NCI-H146 (cell line): ENCODE measurements at places on chromosomes 16 and 17.

GRCh38 chr17:6109536-6109935 lies 39.4 kb downstream of the WSCD1 start:
- no peak for DNase-seq

- DNase-seq, result no peak
Measured at GRCh38 chr16:85616607-85617321, 3.6 kb downstream of the GSE1 start.

DNA sequence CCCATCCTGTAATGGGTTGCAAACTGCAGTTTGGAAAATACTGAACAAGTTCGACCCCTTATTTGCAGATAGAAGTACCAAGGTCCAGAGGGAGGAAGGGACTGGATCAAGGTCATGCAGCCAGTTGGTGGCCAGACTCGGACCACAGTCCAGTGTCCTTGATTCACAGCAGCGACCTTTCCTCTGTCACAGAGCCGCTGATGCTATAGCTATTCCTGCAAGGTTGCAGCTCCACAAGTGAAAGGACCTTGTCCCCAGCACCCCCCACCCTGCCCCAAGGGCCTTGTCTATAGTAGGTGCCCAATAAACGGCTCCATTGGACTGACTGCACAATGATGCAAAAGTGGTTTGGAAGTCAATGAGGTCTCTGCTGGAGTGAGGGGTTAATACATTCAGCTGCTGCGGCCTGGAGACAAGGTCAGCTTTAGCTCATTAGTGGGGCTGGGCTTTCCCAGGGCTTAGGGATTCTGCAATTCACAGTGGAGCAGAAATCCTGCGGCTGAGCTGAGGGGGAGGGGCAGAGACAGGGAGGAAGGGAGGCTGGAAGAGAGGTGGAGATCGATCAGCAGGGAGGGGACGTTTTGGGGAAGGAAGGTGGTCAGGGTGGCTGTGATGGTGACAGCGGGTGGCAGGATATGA lies 13.4 kb upstream of the CRHR1 start:
- no peak for DNase-seq

DNA sequence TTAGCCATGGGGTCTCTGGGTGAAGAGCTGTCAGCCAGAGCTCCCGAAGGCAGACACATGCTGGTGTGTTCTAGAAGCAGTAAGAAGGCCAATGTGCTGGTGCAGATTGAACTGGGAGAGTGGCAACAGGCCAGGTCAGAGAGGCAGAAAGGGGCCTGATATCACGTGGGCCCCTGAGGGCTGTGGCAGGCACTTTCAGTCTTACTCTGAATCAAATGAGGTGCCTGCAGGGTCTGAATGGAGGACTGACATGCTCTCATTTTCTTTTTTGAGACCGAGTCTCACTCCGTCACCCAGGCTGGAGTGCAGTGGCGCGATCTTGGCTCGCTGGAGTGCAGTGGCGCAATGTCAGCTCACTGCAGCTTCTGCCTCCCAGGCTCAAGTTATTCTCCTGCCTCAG lies 293.8 kb downstream of the ABCC12 start:
- DNase-seq, result no peak

DNA sequence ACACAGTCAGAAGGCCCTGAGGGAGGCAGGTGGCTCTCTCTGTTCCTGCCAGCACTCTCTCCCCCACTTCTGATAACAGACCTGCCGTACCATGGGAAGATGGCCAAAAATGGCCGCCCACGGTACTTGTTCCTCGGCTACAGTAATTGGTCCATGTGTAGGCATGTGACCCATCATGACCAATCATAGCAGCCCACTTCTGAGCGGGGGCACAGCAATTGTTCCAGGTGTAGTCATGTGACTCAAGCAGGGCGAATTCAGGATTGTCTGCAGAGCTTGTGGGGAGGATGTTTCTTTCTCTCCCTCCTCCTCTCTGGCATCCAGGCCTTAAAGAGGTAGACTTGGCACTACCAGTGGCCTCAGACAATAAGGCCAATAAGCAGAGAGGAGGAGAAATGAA lies 250.4 kb downstream of the MRTFB start:
- no peak for DNase-seq

DNA sequence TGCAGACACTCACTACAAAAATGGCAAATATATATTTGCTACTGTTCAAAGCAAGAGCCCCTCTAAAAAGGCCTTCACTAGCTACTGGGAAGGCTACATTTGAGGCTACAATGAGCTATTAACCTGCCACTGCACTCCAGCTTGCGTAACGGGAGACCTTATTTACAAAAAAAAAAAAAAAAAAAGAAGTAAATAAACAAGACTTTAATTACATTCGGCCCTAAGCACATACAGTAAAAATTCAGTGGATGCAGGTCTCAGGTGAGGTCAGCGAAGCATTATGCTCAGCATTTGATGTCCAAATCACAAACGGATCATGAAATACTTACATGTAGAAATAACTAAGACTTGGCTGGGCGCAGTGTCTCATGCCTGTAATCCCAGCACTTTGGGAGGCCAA lies 26.7 kb upstream of the LCMT1 start:
- DNase-seq, result no peak

DNA sequence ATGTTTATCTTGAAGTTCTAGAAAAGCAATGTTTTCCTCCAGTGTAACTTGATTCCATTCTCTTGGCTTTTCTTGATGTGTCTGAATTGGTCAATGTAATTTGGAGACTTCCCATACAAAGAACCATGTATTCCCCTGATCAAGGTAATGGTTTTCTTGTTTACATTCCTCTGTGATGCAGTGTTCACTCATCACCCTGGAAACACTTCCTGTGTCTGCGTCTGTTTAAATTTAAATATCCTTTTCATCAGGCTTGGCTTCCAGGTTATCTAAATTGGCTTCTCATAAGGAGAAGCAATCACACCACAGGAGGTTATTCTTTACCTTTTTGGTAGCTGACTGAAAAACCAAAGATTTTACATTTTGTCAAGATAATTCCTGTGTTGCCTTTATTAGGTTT lies 237.3 kb upstream of the WSCD1 start:
- peak; percentile 92 for DNase-seq

GRCh38 chr17:21370430-21370829 lies 5.7 kb upstream of the KCNJ12 start:
- no peak for DNase-seq

GRCh38 chr16:86319585-86320236 lies 190.6 kb upstream of the FOXF1 start:
- no peak for DNase-seq

DNA sequence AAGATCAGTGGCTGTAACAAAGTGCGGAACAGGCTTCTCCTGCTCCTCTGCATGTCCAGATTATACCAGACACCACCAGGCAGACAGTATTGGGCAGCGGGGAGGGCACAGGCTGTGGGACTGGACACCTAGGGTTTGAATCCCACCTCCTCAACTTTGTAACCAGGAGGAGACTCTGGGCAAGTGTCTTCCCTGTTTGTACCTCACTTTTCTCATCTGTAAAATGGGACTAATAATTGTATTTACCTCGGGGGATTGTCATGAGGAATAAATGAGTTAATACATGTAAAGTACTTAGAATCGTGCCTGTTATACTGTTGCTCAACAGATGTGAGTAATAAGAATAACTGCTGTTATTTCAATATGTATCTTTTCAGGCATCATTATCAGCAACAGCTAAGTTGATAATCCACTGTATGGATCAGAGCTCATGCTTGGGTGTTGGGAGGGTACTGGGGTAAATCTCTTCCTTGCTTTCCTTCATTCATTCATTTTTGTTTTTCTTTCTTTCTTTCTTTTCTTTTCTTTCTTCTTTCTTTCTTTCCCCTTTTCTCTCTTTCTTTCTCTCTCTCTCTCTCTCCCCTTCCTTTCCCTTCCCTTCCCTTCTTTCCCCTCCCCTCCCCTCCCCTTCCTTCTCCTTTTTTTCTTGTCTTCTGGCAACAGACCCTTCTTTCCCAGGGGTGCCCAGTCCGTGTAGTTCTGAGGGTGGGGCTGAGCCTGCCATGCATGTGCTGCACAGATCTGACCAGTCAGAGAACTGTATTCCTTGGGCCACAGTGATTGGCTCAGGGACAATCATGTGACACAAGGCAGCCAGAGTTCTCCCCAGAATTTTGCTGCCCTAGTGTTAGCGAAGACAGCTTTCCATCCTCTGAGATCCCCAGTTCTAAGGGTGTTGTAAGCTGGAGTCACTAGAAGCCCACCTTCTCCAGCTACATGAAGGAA lies 25.3 kb upstream of the BRD7 start:
- peak; percentile 10 for DNase-seq

- peak; percentile 96 for DNase-seq
Measured at GRCh38 chr17:1961189-1961588, 63.9 kb downstream of the RTN4RL1 start.
